ENCODE measurements at places on chromosomes 2 and 18.
A peak's percentile ranks its signal among the peaks of the same experiment; 100 is the strongest.

GRCh38 chr2:213959589-213959988, 451.3 kb upstream of the VWC2L start:
- no peak for DNase-seq

GRCh38 chr2:148179724-148180123, 158.8 kb downstream of the MBD5 start:
- DNase-seq, result no peak

DNA sequence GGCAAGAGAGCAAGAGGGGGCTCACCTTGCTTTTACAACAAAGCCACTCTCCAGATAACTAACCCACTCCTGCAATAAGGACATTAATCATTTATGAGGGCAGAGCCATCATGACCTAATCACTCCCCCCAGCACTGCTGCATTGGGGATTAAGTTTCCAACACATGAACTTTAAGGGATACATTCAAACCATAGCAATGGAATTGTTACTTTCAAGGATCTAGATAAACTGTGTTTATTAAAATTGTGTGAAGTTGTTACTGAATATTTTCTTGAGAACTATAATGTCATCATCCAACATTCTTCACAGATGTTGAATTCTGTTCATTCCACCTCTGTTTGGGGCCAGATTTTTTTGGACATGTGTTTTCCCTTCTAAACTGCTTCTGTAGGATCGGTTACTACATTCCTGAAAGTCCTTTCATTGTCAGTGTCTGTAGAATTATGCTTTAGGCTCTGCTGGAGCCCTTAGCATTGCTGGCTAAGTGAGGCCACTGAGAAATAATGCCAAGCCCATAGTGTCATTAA, 50.4 kb downstream of the SPATS2L start:
- DNase-seq, result no peak

DNA sequence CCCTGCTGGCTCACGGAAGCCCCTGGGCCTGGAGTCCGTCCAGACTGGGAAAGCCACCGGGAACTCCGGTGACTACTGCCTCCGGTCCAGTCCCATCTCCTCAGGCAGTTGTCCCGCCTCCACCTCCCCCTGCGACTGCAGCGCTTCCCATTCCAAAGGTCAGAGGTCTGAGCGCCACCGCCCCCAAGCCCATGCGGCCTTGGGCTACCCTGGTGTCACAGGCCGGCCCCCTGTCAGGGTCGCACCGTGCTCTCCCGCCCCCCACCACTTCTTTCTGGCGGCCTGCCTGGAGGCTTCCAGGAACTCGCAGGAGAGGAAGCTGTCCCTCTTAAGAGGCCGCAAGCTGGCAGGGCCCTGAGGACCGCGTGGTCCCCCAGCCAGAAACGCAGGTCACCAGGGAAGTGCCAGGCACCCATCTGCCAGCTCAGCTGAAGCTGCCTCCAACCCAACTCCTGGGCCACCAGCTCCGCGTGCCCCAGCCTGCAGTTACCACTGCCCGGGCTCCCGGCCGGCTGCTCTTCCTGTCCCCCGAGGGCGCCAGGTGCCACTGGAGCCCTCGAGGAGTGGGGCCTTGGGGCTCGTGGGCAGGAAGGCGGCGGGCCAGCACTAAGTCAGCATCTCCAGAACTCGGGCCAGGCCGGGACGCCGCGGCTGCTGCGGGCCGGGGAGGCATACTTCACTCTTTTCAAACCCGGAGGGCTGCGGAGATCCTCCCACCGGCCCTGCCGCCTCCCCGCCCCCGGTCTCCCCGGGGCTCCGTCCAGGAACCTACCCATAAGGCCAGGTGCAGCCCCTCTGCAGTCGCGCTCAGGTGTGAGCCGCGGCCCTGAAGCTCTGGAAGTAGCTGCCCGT, 83.3 kb upstream of the POMC start:
- no peak for DNase-seq

GRCh38 chr2:100279586-100280534, 42.4 kb downstream of the LONRF2 start:
- no peak for DNase-seq

DNA sequence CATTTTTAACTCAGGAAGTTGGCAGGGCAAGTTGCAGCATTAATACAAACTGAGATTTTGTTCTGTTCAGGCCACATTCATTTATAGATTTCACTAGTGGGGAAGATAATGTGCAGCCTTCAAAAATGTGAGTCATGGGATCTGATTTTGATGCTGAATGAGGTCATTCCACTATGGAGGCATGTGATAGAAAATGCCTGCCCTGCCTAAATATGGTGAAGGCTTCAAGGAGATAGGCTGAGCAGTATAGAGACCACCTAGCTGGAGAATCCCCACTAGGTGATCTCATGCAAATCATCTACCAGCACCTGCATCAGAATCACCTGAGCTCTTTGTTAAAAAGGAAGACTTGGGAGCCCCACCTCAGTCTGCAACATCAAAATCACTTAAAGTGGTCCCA, 43.7 kb downstream of the PAX3 start:
- no peak for DNase-seq

GRCh38 chr2:44753552-44754285, 187.8 kb upstream of the SIX3 start:
- DNase-seq, result no peak

DNA sequence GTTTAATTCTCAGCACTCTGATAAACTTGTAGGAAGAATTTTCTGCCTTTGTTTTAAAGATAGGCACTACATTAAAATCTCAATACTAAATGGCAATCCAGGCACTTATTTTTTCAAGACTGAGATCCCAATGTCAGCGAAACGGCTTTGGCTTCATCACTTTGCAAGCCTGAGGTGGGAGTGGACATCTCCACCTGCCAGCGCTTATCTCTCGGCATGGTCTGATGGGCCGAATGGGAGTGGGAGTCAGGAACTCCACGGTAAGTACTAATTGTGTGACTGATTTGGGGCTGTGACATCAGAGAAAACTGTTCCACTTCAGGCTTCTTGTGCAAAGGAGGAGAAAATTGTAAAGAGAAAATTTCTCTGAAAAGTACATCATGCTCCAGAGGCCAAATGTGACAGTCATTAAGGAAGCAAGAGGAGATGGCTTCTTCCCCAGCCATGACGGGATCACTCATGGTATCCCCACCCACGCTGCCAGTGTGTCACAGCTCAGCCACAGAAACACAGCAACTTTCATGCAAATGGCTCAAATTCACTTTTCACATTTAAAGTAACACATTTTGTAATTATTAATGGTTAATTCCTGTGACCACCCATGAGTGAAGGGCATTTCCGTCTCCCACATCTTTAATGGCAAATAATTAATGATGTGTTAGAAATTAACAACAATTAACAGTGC, 385.5 kb upstream of the HNRNPA3 start:
- no peak for DNase-seq

- DNase-seq, result no peak
These were observed 11.3 kb upstream of the AGXT start for GRCh38 chr2:240857039-240858008.

DNA sequence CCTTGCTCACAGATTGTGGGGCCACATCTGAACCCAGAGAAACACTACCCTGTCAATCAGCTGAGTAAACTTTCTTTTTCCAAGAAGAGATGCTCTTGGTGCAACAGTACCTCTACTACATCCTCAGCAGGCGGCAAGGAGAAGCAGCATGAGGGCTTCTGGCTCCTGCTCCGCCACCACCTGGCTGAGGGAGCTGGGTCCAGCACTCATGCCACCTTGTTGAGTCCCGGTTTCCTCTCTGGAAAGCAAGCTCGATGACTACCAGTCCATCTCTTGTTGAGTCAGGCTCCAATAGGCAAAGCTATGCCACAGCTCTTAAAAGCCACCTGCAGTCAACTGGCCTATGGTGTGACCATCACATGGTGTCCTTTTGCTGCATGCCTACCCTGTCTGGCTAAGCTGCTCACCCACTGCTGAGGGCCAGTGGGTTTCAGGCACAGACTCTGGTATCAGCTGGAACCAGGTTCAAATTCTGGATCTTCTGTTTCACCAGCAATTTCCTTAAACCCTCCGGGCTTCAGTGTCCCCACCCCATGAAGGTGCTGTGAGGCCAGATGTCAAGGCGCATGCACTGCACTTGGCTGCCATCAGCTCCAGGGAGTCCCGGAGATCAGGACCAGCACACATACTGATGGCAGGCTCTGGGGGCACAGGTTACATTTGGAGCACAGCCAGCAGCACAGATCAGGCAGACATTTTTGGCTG, 42.5 kb upstream of the ACAA2 start:
- no peak for DNase-seq

DNA sequence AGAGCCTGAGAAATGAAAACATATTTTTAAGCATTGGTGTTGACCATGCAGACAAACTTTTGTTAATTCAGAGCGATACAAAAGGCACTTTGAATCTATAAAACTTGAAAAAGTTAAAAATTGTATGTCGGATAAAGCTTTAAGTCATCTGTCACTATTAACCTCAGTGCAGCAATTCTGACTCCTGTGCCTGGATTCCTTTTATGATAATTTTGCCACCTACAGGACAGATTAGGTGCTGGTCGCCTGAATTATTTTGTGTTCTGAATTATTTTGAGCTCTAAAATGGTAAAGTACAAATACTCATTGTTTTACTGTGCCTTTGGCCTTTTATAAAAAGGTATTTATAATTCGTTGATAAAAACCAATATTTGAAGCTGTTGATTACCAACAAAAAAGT, 19.4 kb upstream of the RNF138 start:
- DNase-seq, result peak; percentile 20

DNA sequence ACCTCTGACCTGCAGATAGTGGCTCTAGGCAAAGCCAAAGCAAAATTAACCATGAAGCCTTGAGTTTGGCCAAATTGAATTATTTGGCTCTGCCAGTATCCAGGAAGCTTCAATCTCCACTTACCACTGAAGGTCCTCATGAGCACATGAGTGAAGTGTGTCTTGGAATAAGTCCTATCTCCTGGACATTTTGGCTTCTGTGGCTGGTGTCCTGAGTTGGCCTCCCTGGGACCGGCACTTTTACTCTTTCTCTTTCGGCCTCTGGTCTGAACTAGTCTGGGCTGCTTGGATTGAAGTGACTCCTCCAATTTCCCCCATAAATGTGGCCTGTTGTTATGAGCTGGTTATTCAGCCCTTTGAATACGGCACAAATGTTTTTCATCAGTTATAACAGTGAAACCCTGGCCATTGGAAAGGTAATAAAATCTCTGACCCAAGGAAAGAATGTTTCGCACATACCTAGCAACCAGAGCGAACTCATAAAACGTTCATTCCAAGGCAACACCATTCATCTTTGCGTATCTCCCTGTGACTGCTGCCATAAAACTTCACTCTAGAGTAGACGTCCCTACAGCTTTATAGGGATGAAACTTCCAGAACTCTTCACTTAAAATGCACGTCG, 216.4 kb downstream of the LPIN1 start:
- DNase-seq, result no peak

GRCh38 chr2:30165050-30165520, 18.3 kb downstream of the YPEL5 start:
- DNase-seq, result peak; percentile 95

- no peak for DNase-seq
These were observed 228.5 kb downstream of the ALPK2 start for GRCh38 chr18:58400331-58400870.

DNA sequence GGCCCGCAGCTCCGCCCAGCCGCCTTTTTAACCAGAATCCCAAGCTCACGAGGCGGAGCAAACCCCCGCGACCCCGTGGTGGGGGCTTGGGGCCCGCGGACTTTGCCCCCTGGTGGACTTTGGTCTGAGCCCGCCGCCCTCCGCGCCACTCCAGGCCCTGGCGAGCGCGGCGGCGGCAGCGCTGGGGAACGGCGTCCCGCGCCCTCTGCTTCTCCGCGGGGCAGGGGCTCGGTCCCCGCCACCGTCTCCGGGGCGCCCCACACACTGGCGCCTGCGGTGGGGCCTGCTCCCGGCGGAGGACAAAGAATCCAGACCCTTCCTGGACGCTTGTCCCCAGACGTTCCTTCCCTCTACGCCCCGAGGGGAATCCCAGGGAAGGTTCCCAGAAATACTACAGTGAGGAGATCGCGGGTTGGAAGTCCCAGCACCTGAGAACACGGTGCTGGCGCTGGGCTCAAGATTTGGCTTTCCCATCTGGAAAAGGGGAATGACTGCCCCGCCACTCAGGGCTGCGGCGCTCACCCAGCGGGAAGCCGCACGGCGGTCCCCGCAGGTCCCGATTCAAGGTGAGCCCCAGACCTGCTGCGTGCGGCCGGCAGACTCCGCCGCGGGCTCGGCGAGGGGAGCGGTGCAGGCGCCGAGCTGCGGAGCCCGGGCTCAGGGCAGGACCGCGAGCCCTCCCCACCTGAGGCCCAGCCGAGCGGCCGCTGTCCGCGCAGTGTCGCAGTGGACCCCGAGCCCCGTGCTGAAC, at the start of gene HAAO:
TSS of gene HAAO (minus strand) at position 1 of the 751 bp plus-strand sequence. CDS start 47 bp downstream, outside the sequence.
- DNase-seq, result no peak
